ENCODE measurements at places on chromosomes 5 and 9.

DNA sequence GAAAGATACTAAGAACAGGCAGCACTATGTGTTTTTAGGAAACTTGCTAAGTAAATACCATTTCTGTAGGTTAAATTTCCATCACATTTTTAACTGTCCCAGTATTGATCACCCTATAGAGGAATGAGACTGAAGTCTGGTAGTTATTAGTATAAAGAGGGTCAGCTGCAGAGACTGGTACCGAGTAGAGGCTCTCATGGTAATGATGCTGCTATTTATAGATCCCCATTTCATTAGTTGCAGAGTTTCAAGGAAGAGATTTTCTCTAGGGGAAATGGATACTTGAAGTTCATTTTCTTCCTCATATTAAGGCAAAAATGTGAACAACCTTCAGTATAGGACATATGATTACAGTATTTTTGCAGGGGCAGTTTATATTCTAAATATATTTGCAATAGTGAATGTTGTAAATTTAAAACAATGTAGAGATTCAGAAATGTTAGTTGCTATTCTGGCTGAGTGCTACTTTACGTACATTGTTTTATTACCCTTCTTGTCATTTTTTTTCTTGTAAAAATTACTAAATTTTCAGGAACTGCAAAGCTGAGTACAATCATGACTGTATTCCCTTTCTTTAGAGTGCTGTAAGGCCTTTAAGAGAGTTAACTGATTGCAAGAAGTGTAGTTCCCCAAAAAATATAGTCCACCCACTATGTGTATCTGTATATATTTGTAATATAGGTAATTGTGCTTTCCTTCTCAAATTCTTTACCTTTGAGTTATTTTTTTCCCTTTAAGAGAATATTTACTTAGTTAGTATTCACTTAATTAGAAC, 14.7 kb downstream of the PBX3 start:
- DNase-seq, result peak; percentile 41

GRCh38 chr9:21015129-21015815, 16.2 kb downstream of the HACD4 start:
- DNase-seq, result no peak

GRCh38 chr9:109816490-109816889, 36.5 kb downstream of the PALM2AKAP2 start:
- DNase-seq, result no peak

GRCh38 chr5:173078878-173079277, 22.7 kb downstream of the CREBRF start:
- DNase-seq, result no peak

DNA sequence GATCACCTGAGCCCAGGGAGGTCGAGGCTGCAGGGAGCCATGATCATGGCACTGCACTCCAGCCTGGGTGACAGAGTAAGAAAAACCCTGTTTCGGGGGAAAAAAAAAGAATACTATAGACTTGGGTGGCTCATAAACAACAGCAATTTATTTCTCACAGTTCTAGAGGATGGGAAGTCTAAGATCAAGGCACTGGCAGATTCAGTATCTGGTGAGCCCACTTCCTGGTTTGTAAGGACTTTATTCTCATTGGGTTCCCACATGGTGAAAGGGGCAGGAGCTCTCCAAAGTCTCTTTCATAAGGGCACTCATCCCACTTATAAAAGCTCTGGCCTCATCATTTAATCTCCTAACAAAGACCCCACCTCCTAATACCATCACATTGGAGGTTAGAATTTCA, 8.7 kb downstream of the HINT1 start:
- no peak for DNase-seq

DNA sequence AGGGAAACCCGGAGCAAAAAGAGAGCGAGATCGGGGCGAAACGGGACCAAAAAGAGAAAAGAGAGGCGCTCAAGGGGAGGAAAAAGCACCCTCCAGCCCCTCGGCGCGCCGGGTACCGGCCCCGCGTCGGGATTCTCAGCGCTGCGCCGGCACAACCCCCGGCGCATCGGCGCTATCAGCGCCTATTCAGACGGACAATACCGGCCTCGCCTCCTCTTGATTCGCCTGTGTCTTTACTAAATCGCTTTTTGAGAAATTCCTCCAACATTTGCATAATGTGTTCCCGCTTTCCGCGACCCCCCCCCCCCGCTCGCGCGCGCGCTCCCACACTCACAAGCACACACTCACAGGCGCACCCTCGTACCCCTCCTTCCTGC, 578 bp downstream of the LHX6 start:
- peak; percentile 6 for DNase-seq

GRCh38 chr5:142235870-142236672, 88.8 kb downstream of the SPRY4 start:
- no peak for DNase-seq

- DNase-seq, result no peak
Measured at GRCh38 chr5:5165541-5166002, 25.4 kb downstream of the ADAMTS16 start.

DNA sequence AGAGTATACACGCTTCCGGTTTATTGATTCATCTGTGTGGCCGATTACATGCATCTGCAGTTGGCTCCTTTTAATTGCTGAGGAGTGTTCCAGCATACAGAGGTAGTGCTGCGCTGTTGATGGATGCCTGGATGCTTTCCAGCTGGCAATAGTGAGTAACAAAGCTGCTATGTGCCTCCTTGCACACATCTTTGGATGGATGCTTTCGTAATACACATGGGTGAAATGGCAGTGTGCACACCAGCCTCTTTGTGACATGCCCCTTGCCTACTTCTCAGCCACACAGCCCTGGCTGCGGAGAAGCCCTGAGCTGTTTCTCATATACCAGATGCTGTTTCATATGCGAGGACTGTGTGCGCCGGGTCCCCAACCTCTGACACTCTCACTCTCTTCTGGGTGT, 151.0 kb downstream of the GADD45G start:
- peak; percentile 76 for DNase-seq

GRCh38 chr9:38761339-38761738, 41.4 kb upstream of the FAM240B start:
- DNase-seq, result no peak

DNA sequence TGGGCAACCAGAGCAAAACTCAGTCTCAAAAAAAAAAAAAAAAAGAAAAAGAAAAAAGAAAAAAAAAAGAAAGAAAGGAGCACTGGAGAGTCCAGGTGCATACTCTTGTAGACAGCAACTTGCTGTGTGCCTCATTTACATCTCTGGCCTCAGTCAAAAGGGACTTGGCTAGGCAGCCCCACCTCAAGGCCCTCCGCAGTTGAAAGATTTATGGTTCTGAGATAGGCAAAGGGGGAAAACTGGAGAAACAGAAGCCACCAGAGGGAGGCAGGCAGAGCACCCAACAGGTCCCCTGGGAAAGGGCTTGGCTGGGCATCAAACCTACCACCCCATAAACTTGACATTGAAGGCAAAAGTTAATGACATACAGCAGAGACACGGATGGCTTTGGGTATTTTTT, 6.1 kb downstream of the ORM2 start:
- no peak for DNase-seq

DNA sequence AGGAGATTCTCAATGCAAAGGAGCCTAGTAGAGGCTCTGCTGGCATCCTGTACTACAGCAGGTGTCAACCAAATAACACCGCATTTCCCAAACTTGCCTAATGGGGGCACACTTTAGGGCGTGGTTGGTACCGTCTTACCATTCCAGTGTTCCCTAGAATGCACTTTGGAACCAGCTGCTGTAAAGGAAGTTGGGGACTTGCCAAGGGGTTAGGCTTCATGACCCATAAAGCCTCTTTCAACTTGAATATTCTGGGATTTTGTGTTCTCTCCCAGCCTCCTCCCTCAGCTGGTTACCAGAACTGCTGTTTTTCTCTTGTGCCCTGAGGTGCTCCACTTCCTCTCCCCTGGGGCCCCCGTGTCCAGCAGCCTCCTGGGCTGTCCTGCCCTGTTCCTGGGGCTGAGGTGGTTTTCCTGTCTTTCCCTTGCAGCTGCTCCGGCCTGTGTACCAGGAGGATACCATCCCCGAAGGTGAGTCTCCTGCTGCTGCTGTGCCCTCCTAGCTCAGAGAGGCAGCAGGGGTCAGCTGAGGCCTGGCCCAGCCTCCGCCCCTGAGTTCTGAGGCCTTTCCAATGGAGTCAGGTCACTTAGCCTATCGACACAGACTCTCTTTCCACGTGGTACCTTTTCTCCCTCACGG, 44.7 kb downstream of the RGS3 start:
- DNase-seq, result no peak

GRCh38 chr5:135710045-135710675, 124.3 kb upstream of the SLC25A48 start:
- DNase-seq, result no peak

GRCh38 chr9:117189121-117189520, 225.7 kb downstream of the ASTN2 start:
- no peak for DNase-seq

- no peak for DNase-seq
Measured at GRCh38 chr5:112883192-112883591, 22.1 kb downstream of the SRP19 start.

- DNase-seq, result no peak
Measured at GRCh38 chr9:79028101-79028500, 543.7 kb upstream of the TLE4 start.

- no peak for DNase-seq
Measured at GRCh38 chr5:164356790-164357189, 851.4 kb downstream of the MAT2B start.

DNA sequence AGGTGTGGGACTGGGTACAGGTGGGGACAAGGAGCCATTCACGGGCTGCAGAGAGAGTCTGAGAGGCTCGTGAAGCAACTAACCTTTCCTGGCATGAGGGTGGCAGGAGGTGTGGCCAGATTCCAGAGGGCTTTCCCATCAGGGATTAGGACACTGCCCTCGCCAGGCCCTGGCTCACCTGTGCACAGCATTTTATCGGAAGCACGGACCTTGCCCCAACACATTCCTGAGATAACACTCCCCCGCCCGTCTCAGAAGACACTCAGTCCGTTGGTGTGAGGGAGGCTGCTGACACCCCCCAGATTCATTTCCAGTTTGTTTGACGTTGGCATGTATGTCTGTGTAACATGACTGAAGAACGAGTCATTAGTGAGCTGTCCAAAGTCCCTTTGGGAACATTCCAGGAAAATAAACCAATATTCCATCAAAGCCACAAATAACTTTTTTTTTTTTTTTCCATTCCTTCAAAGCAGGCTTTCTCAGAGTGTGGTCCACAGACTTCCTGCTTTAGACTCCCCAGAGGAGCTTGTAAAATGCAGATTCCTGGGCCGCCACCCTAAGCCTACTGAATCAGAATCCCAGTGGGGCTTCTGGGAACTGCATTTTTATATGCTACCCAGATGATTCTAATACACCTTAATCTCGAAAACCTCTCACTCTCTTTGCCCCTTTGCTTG, 23.4 kb downstream of the WWC1 start:
- DNase-seq, result no peak

GRCh38 chr5:139699351-139699750, 51.2 kb downstream of the CXXC5 start:
- DNase-seq, result no peak

DNA sequence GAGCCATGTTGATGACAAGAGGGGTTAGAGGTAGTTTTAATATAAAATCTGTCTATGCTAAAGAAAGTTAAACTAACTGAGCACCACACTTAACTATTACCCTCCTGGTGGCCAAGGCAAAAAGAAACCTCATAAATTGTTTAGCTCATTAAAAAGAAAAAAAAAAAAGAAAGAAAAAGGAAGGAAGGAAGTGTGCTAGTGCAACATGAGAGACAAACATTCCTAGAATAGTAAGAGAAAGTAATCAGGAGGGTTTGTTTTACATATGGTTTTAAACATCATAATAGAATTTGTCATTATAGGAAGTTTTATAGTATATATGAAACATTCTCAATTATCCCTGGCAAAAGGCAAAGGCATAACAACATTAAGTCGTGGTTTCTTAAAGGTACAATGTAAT, 152.3 kb downstream of the SNX18 start:
- no peak for DNase-seq

DNA sequence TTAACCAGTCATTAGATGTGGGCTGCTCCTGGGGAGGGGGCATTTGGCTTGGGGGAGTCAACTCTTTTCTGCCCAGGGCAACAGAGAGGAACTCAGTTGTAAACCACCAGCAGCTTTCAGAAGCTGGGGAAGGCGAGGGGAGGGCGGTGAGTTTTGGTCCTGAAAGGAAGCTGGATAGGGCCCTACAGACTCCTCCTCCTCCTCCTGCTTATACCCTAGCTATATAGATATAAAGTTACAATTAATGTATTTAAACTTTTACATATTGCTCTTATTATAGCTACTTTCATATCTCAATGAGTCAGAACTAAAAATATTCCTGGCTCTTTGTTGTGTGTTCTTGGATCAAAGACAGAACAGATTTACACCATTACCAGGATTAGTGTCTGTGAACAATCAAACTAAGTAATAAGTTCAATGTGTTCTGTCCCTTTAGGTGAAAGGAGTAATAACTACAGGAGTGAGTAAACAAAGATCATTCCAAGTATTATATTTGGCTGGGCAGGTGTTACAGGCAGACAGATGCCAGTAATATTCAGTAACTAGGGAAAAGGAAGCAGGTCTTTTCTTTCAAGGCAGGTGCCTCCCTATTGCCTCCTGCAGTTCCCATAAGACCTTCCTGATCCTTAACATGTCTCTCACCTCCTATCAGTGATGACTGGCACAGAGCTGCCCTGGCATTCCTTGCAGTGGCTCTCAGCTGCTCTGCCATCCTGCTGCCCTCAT, 20.5 kb upstream of the VPS13A start:
- no peak for DNase-seq

GRCh38 chr5:139565411-139566305, 4.5 kb downstream of the UBE2D2 start:
- no peak for DNase-seq

DNA sequence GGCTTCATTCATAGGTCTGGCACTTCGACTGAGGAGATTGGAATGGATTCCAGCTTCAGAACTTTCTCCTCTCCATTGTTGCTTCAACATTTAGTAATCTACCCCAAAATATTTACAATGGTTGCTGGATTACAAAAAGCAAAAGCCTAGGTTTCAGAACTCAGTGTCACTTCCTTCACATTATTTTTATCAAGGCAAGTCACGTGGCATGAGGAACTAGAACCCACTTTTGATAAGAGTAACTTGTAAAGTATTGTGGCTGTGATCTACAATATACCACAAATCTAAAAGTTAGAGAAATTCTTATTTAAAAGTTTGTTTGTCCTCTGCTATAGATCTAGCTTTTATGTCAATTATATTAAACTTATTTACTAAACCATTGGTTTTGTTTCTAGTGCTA, 39.7 kb upstream of the ANKDD1B start:
- DNase-seq, result no peak

DNA sequence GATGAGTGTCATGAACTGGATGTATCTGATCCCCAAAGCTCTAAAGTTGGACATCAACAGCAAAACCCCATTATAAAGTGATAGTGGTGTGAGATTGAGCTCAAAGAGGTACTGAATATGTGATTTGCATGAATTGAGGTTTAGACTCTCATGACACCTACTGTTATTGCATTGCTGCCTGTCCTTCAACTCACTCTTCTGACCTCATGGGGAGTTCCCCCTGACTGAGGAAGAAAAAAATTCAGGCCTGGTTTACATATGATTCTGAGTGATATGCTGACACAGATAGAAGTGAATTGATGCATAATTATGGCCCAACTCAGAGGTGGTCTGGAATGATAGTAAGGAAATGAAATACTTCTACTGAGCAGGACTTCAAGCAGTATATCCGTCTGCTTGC, 76.2 kb upstream of the CHD1 start:
- DNase-seq, result no peak

GRCh38 chr9:3698531-3698930, 172.7 kb upstream of the RFX3 start:
- DNase-seq, result peak; percentile 43

GRCh38 chr5:33270671-33271070, 170.1 kb upstream of the TARS1 start:
- DNase-seq, result no peak
